Activated CD4-positive, alpha-beta T cell treated with anti-CD3 and anti-CD28 coated beads for 36 hours (primary cell): ENCODE measurements at places on chromosomes 2 and 18. TPM values are rescaled to one million over a fixed set of nuclear protein-coding genes. Genes with fewer than 3 reads are reported as not detected.

DNA sequence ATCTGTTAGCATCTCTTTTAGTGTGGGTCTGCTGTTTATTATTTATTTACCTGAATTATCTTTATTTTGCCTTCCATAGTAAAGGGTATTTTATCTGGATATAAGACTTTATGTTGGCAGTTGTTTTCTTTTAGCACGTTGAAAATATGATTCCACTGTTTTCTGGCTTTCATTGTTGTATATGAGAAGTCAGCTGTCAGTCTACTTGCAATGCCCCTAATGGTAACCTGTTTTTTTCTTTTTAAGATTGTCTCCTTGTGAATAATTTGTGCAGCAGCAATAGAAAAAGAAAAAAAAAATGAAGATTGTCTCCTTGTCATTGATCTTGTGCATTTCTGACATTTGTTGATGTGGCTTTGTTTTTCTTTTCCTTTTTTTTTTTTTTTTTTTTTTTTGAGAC, 27.2 kb downstream of the SNED1 start:
- H3K4me1 ChIP-seq: no peaks in the 10 kb centered on the region
- no peaks in the 10 kb centered on the region for H3K27me3 ChIP-seq
- peaks cover 8% of the 10 kb centered on the region for H3K36me3 ChIP-seq

DNA sequence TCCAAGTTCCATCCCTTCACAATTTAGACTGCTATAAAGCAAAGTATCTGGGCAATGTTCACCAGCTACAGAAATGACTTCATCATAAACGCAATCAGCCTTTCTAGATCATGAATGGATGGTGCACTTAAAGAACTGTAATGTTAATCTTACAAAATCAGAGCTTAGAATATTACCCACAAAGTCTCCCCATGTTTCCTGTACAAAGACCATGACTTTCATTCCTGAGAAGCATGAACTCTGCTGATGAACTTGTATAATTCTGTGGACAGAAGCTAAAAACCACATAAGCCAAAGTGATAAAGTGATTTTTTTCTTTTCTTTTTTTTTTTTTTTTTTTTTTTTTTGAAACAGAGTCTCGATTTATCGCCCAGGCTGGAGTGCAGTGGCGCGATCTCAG, 53.3 kb downstream of the C1D start:
- peaks cover 12% of the 10 kb centered on the region for H3K27me3 ChIP-seq
- no peak for DNase-seq
- H3K36me3 ChIP-seq: no peaks in the 10 kb centered on the region
- H3K27ac ChIP-seq: no peak overlapping the region
- H3K4me1 ChIP-seq: no peaks in the 10 kb centered on the region
- H3K4me3 ChIP-seq: no peak overlapping the region

Gene SPHKAP
- not detected for total RNA-seq

DNA sequence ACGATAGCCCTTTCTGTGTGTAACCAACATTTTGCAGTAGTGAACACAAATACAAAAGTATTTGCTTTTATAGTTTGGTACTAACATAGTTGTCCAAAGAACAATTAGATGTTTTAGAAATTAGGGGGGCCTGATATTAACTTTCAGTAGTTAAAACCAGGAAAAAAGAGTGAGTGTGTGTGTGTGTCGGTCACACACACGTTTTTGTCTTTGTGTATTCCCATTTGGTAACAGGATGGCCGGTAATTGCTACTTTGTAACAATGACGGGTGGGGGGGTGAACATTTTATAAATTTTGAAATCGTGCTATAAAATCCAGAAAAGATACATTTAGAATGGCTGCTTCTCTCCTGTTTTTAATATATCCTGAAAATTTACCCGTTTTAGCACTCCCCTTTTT, 1.5 kb downstream of the PPIG start:
- no peaks in the 10 kb centered on the region for H3K27me3 ChIP-seq
- peak overlapping the region; percentile 99 for H3K27ac ChIP-seq
- H3K4me3 ChIP-seq: peak overlapping the region; percentile 99
- H3K4me1 ChIP-seq: peaks cover 45% of the 10 kb centered on the region
- no peak for DNase-seq

- peaks cover 5% of the 10 kb centered on the region for H3K4me1 ChIP-seq
- peaks cover 37% of the 10 kb centered on the region for H3K27me3 ChIP-seq
- DNase-seq: peak; percentile 66
- H3K4me3 ChIP-seq: peak within 1 kb of the TSS; percentile 2
- H3K36me3 ChIP-seq: no peaks in the 10 kb centered on the region
- no peak within 1 kb of the TSS for H3K27ac ChIP-seq
Measured at GRCh38 chr2:232633413-232634205, at the start of gene EFHD1. Gene EFHD1, plus strand, starts transcription at chr2:232633604. Its CDS starts 101 bp downstream, at chr2:232633705.

- no peaks in the 10 kb centered on the region for H3K27me3 ChIP-seq
- H3K27ac ChIP-seq: no peak overlapping the region
- no peaks in the 10 kb centered on the region for H3K4me1 ChIP-seq
- H3K4me3 ChIP-seq: no peak overlapping the region
Measured at GRCh38 chr2:16103614-16104314, 163.4 kb downstream of the MYCN start.

GRCh38 chr2:37797081-37797480, 125.6 kb upstream of the CDC42EP3 start:
- peak overlapping the region; percentile 52 for H3K27ac ChIP-seq
- no peaks in the 10 kb centered on the region for H3K36me3 ChIP-seq
- peaks cover 7% of the 10 kb centered on the region for H3K4me1 ChIP-seq
- H3K27me3 ChIP-seq: no peaks in the 10 kb centered on the region
- no peak for DNase-seq
